Activated T-cell treated with anti-CD3 and anti-CD28 coated beads, Interleukin-2, amount 50 U/mL, for 72 hours (primary cell): ENCODE measurements at places on chromosomes 12 and 14. TPM values are rescaled to one million over a fixed set of nuclear protein-coding genes. Genes with fewer than 3 reads are reported as not detected.

DNA sequence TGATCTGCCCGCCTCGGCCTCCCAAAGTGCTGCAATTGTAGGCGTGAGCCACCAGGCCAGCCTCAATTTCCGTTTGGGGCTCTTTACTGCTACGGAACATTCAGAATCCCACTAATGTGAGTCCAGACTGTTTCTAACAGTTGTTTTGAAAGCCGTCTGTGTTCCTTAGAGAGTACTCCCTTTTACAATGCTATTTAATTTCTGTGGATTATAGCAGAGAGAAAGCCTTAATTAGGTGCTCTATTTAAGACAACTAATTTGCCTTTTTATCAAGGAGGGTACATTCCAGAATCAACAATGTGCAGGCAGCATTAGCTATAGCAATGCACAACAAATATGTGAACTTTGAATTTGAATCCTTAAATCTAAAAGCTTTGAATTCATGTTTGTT is 2.8 kb upstream of the SAV1 start:
- DNase-seq: no peak

DNA sequence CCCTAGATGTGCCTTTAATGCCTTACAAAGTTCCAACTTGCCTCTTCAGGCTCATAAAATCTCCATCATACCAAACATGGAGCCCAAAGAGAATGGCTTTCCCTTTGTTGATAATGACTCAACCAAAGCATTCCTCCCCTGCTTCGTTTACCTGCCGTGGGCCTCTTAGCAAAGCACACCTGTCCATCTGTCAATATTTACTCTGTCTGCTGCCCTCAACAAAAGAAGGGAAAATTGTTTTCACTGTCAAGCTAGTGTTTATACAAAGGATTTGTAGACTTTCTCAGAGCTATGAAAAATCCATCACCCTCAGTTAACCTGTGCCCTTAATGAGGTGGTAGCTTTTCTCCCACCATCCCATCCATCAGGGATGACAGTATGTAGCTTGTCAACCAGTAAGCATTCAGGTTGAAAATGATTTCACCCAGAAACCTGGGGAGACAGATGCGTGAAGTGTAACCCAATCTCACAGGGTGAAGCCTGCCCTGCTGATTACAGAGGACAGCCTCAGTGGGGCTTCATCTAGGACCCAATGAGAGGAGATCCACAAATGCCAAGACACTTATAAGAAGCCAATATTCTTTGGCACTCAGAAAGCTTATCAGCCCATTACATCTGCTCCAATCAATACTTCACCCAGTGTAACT is 278.1 kb downstream of the NUAK1 start:
- DNase-seq: no peak

CHGA gene
- total RNA-seq: not detected

CIPC gene
- 5.1 TPM for total RNA-seq
